ENCODE measurements at places on chromosomes 5 and 9.

GRCh38 chr9:9124616-9125015 is 1325.0 kb upstream of the DMAC1 start:
- DNase-seq, result no peak

DNA sequence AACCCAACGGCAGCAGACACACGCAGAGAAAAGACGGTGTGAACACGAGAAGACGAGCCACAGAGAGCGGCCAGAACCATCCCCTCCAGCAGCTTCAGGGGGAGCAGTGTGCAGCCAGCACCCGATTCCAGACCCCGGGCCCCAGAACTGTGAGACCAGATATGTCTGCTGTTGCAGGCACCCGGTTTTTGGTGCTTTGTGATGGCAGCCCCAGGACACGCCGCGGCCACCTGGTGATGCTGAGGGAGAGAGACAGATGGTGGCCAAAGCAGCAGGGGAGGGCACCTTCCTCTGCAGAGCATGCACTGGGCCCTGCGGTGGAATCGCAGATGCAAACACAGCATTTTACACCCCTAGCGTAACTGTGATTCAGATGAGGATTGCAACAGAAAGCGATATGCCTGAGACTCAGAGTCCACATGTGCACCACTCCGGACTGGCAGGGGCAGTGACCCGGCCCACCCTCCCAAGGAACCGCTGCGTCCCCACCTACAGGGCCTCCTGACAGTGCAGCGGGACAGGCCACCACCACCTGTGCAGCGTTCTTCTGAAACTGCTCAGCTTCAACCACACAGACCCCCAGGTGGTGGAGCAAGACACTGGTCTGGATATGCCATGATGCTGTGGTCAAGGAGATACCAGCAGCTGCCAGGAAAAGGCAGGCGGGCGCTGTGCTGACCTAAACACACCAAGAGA is 24.0 kb downstream of the ZDHHC11B start:
- DNase-seq, result no peak

GRCh38 chr9:1217076-1217475 is 166.9 kb downstream of the DMRT2 start:
- DNase-seq, result no peak

DNA sequence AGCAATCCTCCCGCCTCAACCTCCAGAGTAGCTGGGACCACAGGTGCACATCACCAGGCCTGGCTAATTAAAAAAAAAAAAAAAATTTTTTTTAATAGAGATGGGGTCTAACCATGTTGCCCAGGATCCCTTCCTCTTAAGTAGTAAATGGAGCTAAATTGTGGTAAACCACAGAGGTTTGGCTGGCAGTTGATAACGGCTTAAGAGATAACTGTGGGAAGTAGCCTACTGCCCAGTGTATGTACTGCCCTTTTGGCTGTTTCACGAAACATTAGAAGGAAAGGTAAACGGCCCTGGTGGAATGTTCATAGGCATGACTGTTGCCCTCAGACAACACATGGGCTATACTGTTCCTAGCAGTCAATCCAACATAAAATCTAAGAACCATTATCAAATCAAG is 44.4 kb downstream of the HMGCR start:
- DNase-seq, result no peak

GRCh38 chr9:7782400-7783120 is 17.0 kb downstream of the DMAC1 start:
- no peak for DNase-seq

DNA sequence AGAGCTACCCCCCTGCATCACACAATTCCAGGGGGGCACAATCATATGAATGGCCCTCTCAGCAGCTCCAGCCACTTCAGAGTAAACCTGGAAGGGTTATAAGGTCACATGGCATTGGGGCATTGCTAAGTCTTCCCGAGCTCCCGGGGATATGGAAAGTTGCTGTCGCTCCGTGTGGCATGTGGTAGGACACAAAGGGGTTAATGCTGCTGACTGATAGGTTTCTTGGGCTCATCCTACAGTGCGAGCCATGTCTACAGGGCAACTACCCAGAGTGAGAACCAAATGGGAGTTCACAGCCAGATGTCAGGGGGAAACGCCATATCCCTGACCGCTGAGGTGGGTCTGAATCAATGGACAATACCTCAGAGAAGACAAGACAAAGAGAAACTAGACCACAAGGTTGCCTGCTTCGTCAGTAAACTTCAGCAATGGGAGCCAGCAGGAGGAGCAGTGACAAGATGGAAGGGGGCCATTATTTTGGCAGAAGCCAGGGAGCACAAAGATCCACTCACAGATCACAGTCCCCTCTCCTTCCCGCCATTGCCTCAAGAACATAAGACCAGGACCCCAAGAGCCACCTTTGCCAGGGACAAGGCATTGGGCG is 52.4 kb upstream of the SHISAL2B start:
- no peak for DNase-seq

DNA sequence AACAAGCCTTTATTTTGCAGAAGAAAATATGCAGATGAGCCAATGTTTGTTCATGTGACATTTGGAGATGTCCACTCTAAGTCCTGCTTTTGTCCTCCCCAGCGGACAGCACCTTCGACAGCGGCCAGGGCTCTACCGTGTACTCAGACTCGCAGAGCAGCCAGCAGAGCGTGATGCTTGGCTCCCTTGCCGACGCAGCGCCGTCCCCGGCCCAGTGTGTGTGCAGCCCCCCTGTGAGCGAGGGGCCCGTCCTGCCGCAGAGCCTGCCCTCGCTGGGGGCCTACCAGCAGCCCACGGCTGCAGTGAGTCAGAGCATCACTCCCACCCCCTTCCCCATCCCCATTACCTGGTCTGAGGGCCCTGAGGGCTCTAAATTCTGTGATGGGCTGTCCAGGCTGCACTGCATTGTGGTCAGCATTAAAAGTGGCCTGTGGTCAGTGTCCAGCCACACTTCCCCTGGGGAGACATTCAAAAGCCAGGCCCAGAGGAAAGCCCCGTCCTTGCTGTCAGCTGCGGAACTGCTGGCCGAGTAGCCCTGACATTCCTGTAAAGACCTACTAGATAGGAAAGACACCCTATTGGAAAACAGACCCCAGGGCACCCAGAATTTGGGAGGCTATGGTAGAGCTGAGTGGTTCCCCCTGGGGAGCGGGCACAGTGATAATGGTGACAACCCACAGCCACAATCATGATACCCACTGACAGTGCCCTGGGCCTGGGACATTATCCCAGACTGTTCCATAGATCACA is 69.0 kb downstream of the WNK2 start:
- DNase-seq, result no peak

DNA sequence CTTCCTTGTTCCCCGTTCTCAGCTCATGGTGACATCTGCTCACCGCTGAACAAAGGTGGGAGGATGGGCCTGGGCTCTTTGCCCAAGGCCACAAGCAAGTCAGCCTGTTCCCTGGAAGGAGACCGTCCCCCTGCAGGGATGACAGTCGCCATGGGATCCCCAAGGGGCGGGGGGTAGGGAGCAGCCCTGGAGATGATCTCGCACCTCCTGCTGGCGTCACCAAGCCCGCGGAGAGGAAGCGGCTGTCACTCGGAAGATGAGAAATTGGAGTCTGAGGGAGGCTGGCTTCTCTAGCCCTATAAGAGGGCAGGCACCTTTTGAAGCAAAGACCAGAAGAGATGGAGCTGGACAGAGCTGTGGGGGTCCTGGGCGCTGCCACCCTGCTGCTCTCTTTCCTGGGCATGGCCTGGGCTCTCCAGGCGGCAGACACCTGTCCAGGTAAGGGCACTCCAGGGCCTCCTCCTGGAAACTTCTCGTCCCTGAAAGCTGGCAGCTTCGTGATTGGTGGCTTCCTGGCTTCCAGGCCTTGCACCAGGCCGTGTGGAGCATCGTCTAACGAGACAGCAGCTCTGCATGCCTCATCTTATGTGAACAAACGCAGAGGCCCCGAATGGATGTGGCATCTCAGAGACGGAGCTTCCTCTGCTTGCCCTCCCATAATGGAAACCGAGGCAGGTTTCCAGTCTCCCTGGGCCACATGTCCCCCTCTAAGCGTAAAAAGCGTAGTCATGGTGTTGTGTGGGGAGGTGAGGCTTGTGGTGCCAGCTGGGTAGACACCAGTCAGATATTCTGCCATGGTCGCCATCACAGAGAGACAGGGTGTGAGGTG is at the start of gene FCN2:
Gene FCN2, plus strand, starts transcription at position 327 of the 829 bp plus-strand sequence. Its CDS starts 12 bp downstream, at position 339.
- DNase-seq, result no peak

GRCh38 chr9:98691890-98692289 is 16.8 kb downstream of the GABBR2 start:
- DNase-seq, result no peak
